Osteocyte (in vitro differentiated cells): ENCODE measurements at places on chromosomes 2 and 18.

DNA sequence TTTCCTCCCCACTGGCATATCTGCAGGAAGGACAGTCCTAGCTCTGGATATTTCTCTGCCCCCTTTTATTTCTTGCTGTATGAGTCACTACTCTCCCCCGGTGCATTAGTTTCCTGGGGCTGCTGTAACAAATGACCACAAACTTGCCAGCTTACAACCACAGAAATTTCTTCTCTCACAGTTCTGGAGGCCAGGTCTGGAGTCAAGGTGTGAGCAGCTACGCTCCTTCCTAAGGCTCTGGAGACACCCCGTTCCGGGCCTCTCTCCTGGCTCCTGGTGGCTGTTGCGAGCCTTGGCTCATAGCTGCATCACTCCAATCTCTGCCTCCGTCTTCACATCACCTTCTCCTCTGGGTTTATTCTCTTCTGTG is 34.1 kb downstream of the PTPRM start:
- DNase-seq = no peak

GRCh38 chr2:121662656-121663055 is 13.4 kb upstream of the CLASP1 start:
- DNase-seq = no peak

DNA sequence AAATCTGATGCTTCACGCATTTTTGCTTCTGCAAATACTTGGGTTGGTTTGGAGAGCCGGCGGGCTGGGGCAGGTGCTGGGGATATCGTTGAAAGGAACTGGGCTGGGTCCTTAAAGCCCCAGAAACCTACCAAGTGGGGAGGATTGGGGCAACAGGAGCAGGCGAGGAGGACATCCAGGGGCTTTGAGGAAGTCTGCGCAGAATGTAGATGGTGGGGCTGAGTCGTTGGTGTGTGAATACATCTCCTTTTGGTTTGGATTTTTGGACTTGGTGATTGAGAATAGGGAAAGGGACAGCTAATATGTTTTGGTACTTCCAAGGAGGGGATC is 1.1 kb downstream of the DCC start:
- DNase-seq = no peak

DNA sequence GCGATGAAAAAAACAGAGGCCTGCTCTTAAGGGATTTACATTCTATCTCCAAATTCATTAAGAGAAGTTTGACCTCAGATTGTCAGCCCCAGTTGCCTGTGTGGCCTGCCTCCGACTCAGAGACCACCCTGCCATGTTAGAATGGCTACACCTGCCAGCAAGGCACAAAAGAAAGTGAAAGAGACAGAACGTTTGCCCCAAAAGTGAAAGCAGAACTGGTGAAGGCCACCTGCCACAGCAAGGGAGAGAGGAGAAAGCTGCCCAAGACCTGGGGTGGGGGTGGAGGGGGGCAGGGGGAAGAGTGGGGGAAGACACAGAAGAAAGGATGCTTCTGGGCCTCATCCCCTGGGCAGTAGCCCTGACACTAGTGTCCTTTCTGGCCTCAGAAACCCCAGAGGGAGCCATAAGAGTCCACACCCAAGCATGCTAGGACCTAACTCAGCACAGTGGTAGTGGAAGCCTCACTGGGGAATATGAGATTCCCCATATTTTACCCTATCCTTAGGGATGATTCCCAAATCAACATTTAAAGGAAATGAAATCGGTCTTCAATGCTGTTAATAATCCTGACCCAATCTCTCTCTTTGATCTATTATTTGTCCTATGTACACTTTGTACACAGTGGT is 389.7 kb downstream of the TXNL1 start:
- no peak for DNase-seq

DNA sequence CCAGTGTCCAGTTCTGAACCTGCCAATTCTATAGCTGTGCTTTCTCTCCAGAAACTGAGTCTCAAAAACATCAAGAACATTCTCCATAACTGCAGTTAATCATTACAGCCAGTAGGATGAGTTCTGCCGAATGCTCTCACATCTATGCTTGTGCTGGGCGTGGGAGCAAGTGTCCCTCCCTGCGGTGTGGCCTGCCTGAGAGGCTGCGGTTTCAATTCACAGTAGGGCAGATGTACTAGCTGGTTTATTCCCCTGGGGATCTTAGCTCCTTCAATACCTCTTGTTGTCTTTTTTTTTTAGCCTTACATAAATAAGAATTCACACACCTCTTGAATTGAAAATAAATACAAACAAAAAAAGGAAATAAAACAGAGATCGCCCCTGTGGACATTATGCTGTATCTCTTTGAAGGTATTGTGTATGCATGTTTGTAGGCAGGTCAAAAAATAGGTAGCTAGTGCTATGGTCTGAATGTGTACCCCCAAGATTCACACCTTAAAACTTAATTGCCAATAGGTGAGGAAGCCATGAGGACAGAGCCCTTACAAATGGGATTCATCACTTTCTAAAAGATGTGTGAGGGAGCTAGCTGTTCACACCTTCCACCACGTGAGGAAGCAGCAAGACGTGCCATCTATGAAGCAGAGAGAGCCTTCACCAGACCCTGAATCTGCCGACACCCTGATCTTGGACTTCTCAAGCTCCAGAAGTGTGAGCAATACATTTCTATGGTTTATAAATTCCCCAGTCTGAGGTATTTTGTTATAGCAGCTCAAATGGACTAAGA is 74.3 kb downstream of the BCL2L11 start:
- DNase-seq = peak; percentile 51

GRCh38 chr2:64289251-64289650 is 145.0 kb upstream of the PELI1 start:
- no peak for DNase-seq

DNA sequence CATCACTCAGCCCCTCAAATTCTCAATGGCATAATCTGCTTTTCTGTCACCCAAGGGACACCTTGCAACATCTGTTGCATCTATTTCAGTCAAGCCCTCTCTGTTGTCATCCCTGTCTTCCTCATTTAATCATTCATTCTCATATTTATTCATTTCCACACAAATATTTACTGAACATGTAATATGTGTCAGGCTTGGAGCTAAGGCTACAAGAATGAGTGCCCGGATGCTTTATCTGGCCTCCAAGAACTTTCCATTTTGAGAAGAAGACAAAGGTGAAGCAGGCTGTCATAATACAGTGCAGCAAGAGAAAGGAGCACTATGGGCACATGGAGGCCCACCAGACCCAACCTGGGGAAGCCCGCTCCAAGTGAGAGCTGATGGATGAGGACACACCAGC is 15.6 kb downstream of the IL18RAP start:
- DNase-seq = no peak

- no peak for DNase-seq
Observed at GRCh38 chr2:106028192-106028591, 165.9 kb downstream of the UXS1 start.

GRCh38 chr2:11781602-11782001 is 35.2 kb downstream of the LPIN1 start:
- DNase-seq = no peak

- DNase-seq = no peak
Observed at GRCh38 chr2:129699781-129700573, 279.5 kb upstream of the RAB6C start.

DNA sequence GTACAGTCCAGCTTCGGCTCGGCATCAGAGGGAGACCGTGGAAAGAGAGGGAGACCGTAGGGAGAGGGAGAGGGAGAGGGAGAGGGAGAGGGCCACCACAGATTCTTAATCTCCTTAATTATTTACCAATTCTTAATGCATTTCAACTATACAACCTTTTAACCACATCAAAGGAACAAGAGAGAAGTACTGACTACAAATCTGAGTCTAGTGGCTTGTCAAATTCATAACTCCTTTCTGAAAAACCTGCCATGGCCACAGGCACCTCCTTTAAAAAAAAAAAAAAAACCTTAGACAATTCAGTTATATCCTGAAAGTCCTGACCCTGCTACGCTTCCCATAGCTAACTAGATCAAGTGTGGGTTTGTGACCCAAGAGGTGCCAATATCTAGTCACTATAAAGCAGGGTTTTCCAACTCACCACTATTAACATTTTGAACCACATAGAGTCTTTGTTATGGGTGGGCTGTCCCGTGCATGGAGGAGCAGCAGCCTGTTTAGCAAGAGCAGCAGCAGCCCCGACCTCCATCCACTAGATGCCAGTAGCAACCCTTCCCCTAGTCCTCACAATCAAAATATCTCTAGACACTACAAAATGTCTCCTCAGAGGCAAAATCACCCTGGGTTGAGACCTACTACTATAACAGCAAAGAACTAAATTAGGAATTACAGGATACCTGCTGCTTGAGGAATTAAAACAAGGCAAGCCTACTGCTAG is 6.8 kb downstream of the ESCO1 start:
- no peak for DNase-seq

- DNase-seq = no peak
Observed at GRCh38 chr2:195620501-195620900, 36.5 kb upstream of the SLC39A10 start.

- no peak for DNase-seq
Observed at GRCh38 chr18:23871410-23871809, 143.1 kb upstream of the TTC39C start.

GRCh38 chr2:161745866-161746614 is 121.8 kb downstream of the SLC4A10 start:
- DNase-seq = no peak

- no peak for DNase-seq
Observed at GRCh38 chr2:226963528-226963927, 127.7 kb downstream of the RHBDD1 start.

DNA sequence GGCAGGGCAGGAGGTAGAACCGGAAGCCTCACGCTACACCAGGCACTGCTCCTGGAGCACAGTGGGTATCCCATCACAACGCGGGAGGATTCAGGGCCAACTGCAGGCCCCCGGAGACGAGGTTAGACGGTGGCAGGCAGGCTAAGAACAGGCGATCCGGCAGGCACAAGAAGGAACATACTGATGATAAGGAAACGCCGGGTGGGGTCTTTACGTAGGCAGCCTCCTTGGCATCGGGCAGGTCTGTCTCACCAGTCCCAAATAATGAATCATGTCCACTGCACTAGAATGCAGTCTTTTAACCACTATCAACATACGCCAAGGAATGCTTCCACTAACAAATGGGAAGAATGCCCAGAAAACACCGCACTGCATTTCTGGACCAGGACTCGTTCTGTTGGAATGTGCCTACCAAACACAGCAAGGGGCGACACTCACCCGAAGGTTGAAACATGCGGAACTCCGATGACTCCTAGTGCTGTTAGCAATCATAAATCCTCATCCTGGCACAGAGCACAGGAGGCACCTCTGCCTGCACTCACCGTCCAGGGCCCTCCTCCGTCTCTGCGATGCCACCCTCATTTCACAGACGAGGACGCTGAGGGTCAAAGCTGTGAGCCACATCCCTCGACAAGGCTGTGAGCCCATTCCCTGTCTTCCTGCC is 35.2 kb downstream of the ZNF516 start:
- DNase-seq = no peak

GRCh38 chr2:83055376-83056010 is 1403.6 kb downstream of the SUCLG1 start:
- DNase-seq = no peak
